ENCODE measurements at places on chromosomes 4 and X. TPM values are rescaled to one million over a fixed set of nuclear protein-coding genes. Genes with fewer than 3 reads are reported as not detected.

GRCh38 chrX:1325515-1326116 lies 11.0 kb upstream of the IL3RA start:
- no peak for DNase-seq

The ARX gene
- total RNA-seq: not detected

DNA sequence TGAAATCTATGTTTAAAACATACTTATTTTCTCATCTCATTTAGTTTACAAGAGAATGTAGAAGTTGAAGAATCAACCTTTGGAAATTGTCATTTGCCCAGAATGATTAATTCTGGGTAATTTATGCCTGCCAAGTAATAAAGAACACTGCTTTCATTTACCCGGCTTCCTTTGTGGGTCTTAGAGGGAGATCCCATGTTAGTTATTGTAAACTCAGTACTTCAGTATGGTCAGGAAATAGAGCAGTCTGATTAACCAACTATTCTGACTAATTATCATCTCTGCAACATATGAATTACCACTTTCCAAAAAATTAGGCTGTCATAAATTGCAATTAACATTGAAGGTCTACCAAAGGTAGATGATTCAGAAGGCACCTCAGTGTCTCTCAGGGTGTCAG lies 324.5 kb downstream of the HNRNPD start:
- DNase-seq: no peak

The CYBB gene
- total RNA-seq: 6.9 TPM
